Stimulated activated CD4-positive, alpha-beta T cell treated with anti-CD3 and anti-CD28 coated beads, Interleukin-12 subunit alpha, Interleukin-12 subunit beta, amount 100 ng/mL, for 24 hours (primary cell): ENCODE measurements at places on chromosomes 5 and 9.

- no peak for DNase-seq
Measured at GRCh38 chr5:39475881-39476842, 51.4 kb upstream of the DAB2 start.

GRCh38 chr9:3497857-3498256 lies 27.9 kb downstream of the RFX3 start:
- no peak for DNase-seq

DNA sequence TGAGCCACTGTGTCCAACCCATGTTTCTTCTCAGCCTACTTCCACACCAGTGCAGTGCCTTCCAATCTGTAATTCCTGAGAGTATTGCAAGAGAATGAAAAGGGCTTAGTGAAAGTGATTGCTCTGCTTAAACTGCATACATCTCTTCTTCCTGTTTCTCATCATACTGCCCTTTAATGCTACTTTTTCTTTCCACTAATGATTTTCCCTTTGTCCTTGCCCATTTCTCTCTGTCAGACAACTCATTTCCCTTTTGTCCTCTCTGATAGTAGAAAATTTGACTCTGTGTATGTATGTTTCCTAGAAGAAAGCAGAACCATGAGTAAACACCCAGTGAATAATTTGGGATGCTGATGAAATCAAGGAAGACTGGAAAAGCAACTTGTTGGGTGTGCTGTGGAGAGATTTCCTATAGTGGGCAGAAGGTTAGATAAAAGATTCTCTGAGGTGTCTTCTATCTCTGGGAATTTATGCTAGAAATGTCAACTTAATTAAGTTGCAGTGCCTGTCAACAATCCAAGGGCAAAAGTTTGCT lies 102.2 kb upstream of the CHD1 start:
- no peak for DNase-seq

DNA sequence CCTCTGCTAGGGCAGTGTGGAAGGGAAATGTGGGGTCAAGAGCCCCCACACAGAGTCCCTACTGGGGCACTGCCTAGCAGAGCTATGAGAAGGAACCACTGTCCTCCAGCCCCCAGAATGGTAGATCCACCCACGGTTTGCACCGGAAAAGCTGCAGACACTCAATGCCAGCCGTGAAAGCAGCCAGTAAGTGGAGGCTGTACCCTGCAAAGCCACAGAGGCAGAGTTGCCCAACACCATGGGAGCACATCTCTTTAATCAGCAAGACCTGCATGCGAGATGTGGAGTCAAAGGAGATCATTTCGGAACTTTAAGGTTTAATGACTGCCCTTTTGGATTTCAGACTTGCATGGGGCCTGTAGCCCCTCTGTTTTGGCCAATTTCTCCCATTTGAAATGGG lies 52.2 kb downstream of the GKAP1 start:
- no peak for DNase-seq

- no peak for DNase-seq
Measured at GRCh38 chr9:92055624-92056023, 59.6 kb downstream of the SPTLC1 start.

DNA sequence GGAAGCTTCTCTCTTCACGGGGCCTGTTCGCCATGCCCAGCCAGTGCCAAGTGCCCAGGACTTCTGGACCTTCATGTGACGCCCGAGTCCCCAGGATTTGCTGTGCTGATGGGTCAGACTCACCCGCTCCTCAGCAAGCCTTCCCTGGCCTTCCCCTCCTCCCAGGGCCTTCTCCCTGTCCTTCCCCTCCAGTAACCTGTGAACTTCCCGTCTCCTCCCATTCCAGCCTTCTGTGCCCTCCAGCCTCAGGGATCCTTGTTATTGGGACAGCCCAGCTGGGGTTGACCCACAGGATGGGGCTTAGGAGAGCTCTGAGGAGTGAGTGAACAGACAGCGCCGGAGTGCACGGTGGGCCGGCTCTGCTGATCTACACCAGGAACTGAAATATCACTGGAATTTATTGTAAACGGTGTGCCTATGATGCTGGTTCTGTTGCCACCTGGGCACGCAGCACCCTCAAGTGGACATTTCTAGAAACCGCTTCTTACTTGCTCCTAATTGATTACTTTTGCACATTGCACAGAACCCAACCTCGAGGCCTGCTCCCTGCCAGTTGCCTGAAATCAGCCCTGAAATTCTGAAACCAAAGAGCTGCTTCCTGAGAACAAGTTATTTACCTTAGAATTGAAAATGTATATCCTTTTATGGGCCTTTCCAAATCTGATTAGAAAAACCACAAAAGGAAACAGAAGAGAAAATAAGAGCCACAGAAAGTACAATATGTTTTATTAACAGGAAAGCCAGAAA lies 1.5 kb downstream of the SPAAR start:
- peak; percentile 33 for DNase-seq

DNA sequence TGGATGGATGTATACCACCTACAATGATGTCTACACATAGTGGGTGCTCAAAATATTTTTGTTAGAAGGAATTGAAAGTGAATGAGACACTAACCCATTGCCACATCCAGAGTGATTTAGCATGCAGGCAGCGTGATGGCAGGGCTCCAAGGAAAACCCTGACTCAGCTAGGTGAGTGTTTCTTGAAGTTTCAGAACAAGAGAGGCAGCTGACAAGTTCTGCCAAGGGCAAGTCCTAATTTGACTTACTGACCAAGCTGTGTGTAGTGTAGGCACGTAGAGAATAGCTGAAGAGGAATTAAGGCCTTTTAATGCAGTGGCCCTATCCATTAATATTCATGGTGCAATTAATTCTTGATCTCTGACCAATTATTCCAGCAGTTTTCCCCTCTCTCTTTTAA lies 107.8 kb upstream of the ATP10B start:
- DNase-seq, result no peak

DNA sequence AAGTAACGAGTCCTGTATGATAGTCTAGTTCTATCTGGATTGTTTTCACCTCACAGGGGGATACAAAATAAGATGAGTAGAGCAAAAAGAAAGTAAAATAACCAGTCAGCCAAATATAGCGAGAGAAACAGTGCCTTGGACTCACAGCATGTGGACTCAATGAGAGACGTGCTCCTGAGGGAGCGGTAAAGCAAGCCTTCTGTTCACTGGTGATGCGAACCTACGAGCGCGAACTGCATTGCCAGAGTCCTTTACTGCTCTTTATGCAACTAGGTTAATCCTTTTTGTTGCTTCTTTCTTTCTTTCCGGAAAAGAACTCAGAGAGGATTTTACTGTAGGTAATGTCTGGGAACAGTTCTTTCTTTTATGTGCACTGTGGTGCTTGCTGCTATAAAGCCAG lies 132.7 kb downstream of the ANXA1 start:
- no peak for DNase-seq

DNA sequence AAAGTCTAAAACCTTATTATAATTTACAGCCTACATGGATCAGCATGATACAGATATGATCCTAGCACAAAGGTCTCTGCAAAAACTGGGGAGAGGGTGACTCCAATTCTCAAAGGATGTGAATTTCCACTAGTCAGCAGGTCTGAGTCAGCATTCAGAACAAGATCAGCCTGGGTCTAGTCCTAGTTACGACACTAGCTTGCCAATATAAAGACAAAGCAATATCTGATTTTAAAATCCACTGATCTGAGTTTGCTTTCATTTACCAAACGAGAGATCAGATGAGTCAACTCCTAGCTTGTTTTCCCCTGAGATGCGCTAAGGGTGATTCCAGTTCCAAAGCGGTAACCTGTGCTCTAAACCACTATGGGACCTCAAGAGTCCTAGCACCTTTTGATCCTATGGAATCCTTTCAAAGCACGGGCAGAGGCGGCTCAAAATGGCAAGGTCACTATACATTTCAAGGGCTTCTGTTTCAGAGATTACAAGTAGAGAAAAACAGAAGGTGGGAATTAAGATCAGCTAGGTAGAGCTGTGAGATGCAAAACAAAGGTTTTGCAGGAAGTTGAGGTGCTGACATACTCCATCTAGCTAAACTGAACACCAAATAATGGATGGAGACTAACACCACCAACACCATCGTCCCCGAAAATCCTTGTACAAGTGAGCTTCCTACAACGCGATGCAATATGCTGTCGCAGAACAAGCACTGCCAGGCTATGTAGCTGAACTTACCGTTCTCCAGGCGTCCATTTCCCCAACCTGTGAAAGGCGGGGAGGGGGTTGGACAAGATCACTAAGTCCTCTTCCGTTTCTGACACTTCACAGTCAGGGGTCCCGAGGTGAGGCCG lies 906 bp downstream of the SLC25A51 start:
- no peak for DNase-seq

DNA sequence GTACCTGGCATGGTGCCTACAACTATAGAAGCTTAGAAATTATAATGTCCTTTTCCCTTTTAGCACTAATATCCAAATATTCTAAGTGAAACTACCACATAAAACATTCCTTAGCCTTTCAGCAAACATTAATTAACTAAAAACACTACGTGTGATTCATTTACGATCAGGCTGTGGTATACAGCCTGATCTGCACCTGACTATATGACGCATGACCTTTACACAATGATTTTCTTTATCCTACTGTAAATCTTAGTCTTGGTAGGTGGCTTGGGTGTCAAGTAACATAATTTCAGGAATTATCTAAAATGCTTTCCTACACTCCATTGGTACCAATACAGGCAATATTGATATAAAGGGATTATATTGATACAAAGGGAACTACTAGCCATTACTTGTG lies 686.7 kb downstream of the DTWD2 start:
- DNase-seq, result no peak

DNA sequence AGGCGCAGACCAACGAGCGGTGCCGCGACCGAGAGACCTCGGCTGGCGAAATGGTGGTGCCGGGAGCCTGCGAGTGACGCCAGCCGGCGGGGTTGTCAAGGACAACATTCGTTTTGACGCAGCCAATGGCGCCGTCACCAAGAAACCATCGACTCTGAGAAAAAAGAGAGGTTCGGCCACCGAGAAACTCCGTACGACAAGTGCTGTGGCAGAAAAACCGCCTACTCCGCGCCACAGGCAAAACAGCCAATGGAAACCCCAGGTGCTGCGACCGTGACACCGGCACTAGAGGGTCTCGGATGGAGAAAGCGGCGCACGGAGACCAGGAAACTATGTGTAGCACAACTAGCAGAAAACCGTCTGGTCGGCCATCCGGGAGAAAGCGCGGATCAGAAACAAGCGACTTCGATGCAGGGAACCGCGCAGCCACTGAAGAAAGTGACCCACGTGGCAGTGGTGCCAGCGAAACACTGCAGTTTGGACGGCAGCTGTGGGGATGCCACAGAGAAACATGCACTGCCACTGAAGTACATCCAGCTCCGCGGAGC lies 88.8 kb downstream of the ANXA2R start:
- peak; percentile 53 for DNase-seq

DNA sequence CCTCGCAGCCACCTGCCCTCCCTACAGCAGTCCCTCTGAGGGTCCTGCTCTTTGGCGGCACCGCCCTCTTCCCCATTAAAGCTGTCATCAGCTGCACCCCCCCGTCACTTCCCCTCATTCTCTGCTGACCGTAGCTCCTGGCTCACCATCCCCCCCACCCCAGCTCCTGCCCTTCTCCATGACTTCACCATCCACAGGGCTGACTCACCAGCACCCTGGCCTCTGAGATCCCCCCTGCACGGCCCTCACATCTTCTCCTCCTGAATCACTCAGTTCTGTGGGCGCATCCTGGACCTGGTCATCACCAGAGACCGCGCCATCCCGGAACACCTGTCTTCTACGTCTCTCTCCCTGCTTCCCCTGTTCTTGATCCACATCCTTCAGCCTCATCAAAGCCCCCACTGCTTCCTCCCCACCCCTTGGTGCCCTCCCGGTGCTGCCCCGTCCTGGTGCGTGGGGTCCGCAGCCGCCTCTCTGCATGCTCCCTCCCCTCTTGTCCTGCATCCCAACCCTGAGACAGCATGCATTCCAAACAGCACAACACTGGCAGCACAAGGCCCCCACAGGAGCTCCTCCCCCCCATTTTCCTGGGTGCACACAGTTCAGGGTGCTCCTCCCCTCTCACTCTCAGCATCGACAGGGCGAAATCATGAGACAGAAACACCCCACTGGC lies 12.9 kb downstream of the FLT4 start:
- DNase-seq, result no peak

DNA sequence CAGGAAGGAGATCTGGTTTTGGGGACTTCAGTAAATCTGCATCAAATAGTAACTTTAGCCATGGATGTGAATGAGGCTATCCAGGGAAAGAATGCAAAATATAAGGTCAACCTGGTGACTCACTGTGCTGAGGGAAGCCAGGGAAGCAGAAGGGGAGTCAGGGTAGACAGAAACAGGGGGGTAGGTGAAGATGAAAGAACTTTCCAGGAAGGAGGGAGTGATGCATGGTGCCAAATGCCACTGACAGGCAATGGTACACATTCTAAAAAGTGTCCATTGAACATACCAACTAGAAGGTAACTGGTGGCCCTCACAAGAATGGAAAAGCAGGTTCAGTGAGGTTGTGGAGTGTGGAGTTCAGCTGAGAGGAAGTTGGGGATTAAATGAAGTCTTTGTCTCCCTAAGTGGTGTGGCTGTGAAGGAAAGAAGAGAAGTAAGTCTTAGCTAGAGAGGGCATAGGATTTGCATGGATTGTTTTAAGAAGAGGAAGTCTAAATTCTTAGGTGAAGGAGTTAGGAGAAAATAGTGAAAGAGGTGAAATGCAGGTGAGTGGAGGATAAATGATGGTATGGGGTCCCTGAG lies 35.5 kb downstream of the PALM2AKAP2 start:
- DNase-seq, result no peak

DNA sequence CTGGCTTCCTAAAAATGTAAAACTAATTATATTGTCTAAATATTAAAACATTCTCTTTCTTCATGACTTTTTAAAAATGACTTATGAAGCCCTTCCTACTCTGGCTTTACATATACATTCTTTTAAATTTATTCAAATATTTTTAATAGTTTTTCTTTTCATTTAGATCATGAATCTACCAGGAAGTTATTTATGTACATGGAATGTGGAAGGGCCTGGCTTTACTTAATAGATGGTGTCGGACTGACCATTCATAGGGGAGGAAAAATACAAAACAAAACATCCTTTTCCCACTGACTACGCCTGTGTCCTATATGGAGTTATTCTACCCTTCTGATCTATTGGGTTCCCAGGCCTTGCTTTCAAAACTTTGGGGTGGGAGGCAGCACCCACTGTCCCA lies 129.8 kb downstream of the MACROH2A1 start:
- DNase-seq, result no peak

DNA sequence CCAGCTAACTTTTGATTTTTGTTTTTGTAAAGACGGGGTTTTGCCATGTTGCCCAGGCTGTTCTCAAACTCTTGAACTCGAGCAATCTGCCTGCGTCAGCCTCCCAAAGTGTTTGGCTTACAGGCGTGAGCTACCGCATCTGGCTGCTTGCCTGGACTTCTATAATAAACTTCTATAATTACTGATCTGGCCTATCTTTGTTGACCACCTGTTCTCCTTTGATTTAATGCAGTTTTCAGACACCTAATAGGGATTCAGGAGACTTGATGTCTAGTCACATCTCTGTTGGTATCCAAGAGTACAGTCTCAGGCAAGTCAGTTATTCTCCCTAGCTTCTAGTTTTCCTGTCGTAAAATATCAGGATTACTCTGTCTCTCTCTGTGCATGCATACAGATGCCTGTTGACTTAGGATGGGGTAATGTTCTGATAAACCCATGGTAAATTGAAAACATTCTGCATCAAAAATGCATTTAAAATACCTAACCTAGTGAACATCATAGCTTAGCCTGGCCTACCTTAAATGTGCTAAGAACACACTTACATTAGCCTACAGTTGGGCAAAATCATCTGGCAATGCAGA lies 51.5 kb upstream of the NR3C1 start:
- DNase-seq, result no peak
